ENCODE measurements at places on chromosomes 2 and 18.

- no peak for DNase-seq
These were observed 63.8 kb downstream of the SETBP1 start for GRCh38 chr18:44744161-44745121.

DNA sequence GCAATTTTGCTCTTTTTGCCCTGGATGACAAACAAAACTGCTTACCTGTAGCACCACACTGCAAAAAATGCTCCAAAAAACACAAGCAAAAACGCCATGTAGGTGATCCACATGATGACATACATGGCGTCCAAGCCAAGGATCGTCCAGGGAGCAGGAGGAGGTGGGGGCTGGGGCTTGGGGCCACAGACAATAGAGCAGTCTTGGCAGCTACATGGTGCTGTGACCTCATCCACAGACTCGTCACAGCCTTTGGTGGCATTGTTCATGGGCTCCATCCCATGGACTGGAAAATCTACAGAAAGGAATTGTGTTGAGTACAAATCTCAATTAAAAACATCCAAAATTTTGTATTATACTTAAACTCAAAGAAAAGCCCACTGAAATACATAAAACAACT lies 26.1 kb downstream of the NPC1 start:
- no peak for DNase-seq

- no peak for DNase-seq
These were observed at the start of gene LIMS2 for GRCh38 chr2:127675331-127676261. Gene LIMS2, minus strand, starts transcription at chr2:127675530. Its CDS starts 506 bp downstream, at chr2:127675024.

DNA sequence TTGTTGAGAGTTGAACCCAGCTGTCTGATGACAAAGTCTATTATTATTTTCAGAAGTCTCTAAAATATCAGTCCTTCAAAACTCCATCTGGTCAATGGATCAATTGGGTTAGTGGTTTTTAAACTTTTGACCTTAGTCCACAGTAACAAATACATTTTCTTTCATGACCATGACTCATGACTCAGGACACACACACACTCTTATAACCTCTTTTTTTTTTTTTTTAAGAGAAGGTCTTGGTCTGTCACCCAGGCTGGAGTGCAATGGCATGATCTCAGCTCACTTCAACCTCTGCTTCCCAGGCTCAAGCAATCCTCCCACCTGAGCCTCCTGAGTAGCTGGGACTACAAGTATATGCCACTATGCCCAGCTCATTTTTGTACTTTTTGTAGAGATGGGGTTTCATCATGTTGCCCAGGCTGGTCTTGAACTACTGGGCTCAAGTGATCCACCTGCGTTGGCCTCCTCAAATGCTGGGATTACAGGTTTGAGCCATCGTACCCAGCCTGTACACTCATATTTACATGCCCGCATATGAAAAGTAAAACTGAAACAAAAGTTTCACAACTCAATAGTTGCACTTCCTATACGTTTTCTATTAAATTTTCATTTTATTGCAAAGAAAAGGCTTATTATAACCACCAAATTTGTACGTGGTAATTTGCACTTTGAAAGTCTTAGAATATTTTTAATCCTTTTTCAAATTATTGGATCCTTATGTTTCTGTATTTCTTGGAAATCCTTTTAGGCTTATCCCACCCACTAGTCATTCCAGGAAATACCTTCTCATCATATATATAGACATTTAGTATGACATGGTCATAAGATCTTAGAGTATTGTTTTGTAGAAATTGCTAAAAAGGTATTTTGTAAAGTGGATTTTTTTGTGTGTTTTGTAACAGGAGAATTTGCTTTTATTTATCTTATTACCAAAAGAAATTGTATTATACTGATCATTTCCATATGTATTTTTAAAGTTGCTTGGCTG lies 199.0 kb downstream of the LPIN1 start:
- no peak for DNase-seq

DNA sequence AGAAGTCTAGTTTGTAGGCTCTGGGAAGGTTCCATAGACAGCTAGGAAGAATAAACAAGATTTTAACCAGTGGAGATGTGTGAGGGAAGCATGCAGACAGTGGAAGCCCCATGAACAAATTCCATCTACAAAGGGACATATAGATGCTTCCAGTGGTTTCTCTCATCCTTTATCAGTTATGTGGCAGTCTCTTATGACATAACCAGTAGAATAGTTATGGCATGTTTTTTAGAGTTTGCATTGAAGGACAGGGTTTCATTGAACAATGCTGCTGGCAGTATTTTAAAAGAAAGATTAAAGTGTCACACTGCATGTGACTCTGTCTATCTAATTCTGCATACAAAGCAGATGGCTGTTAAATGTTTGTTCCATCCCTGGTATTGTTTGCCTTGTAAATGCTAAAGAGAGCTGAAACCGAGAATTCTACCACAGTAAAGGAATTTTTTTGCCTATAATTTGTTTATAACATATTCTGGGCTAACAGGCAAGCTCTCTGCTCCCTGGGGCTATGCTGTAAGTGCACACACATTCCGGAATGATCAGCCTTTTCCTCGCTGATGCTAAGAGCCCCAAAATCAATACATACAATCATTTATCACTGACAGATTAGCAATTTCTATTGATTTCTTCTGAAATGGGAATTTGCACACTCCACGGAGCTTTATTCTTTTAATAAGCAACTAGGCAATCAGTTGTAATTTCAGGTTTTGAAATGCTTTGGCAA lies 76.8 kb upstream of the PELI1 start:
- DNase-seq = peak; percentile 67

DNA sequence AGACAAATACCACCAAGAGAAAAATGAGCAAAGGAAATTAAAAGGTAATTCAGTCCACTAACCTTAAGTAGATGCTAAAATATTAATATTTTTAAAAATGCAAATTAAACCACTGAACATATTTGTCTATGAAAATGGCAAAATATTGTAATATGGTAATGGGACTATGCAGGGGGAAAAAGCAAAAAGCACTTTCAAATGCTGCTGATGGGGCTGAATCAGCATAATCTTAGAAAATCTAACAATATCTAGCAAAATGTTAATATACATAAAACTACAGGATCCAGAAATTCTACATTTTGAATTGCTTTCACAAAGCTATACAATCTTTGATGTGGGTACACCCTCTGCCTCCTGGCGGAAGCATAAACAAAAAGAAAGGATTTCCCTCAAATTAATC lies 86.9 kb upstream of the DTNB start:
- no peak for DNase-seq

DNA sequence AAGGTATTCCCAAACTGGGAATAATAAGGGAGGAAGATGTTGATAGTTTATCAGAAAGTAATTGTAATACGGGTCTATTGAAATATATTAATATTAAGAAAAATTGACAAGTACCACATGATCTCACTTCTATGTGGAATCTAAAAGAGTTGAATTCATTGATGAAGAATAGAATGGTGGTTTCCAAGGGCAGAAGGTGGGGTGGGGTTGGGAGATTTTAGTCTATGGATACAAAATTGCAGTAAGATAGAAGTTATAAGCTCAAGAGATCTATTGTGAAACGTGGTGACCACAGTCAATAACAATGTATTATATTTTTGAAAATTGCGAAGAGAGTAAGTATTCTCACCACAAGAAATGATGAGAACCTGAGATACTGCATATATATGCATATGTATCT lies 38.9 kb downstream of the COL3A1 start:
- DNase-seq = no peak

- peak; percentile 1 for DNase-seq
These were observed 131.4 kb downstream of the MSH2 start for GRCh38 chr2:47534179-47534919.

DNA sequence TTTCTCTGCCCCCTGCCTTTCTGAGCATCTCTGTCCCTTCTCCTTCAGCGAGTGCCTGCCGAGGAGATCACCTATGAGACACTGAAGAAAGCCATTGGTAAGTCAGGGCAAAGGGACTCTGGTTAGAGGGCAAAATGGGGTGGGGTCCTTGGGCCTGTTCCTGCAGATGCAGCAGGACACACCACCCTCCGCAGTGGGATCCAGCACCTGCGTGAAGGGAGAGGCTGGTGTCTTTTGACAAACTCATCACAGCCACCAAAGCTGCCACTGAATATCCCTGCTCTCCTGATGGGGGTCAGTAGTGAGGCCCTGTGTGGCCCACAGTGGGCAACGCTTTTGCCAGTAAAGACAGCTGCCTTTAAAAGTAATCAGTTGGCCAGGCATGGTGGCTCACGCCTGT lies 18.7 kb downstream of the POMC start:
- DNase-seq = no peak

DNA sequence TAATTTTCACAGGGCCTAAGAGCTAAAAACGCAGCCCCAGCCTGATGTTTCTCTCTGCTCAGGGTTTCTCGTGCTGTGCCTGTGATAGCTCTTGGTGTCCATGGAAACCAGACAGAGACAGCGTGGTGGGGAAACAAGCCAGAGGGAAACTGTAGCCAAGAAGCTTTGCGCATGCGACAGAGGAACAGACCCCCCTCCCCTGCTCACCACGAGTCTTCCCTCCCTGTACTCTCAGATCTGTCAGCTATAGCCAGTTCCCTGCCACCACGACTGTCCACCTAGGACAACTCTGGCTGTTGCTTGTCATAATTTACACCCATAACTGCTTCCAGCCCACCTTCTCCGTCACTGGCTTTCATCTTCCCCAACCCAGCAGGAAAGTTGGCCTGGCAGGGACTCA lies 13.2 kb upstream of the DNAJC27 start:
- peak; percentile 92 for DNase-seq

GRCh38 chr2:31428001-31428418 lies 13.5 kb upstream of the XDH start:
- no peak for DNase-seq

- DNase-seq = no peak
These were observed 1025.8 kb upstream of the CNTNAP5 start for GRCh38 chr2:122999258-122999657.

DNA sequence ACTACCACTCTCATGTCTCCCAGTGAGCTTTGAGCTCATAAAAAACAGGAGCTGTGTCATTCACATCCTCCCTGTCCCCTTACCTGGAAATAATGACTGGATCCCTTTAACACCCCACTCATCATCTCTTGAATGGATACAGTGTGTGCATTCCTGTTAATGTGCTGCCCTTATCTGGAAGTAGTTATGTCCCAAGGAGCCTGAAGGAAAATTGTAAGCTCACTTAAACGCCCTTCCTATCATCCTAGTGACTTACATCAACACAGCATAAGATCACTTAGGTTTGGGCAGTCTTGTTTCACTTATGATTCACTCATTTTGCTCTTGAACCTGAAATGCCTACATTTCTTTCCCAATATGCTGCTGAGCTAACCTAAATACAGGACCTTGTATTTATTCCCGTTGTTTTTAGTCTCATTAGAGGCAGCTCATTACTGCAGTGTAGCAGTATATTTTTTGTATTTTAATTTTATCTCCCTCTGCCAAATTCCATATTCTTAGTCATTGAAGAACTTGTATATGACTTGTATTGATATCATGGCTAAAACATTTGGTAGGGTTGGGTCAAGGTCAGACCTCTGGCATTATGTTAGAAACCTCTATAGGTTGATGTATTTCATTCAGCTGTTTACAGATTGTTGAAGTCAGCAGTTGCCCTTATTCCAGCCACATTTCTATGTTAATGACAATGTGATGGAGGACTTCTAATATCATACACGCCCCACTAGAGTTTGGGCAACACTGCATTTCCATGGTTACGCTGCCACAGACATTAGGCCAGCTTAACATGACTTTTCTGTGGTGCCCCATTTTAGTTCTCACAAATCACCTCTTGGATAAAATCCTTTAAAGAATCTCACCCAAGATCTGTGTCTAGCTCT lies 72.9 kb downstream of the PKP4 start:
- no peak for DNase-seq

- DNase-seq = no peak
These were observed 657.8 kb downstream of the MBD2 start for GRCh38 chr18:53566626-53567025.

- no peak for DNase-seq
These were observed 15.8 kb upstream of the TRPM8 start for GRCh38 chr2:233901367-233901766.

- DNase-seq = no peak
These were observed 444.4 kb downstream of the NCKAP5 start for GRCh38 chr2:133123904-133124303.

DNA sequence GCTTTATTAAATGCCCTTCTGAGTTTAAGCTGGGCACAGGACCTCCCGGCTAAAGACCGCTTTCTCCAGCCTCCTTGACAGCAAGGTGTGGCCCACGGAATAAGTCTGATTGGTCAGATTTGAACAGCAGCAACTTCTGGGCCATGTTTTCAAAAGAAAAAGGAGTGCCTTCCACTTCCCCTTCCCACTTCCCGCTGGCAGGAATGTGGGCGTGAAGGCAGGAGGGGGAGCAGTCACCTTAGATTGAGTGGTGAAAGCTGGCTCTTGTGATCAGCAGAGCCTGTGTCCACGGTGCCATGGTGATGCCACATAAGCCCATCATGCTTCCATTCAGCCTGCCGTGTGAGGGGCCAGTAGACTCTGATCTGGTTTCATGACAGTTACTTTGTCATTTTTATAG lies 136.6 kb upstream of the GLI2 start:
- DNase-seq = no peak

DNA sequence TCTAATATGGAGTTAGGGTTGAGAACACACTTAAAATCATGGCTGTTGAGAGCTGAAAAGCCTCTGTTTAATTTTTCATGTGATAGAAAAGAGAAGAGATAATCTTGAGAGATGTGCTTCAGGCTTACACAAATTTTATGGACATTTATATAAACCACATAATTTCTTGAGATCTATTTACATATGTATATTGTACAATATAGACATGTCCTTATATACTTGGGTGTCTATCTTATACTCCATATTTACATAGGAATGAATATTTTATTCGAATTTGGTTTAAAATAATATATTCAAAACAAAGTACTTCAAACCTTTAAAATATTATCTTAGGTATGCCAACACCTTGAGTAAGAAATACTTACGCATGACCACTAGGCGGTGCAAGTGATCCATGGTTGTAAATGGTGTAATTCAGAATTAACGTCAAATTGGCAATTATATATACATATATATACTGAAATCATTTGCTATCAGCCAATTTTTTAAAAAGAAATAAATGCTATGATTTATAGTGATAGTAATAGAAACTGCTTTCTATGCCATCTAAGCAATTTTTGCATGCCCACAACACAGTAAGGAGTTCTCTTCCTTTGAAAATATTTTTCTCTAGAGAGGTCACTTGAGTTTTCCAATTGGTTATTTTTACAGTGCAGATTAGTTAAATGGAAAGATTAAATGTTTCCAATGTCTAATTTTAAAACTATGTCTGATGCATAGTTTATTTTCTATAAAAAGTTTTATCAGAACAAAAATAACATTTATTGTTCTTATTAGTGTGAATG lies 37.6 kb upstream of the SPAG16 start:
- no peak for DNase-seq

- peak; percentile 5 for DNase-seq
These were observed 1661.9 kb upstream of the PIK3C3 start for GRCh38 chr18:40292985-40293710.

GRCh38 chr2:237618449-237618848 lies 8.9 kb upstream of the LRRFIP1 start:
- peak; percentile 80 for DNase-seq
